NCI-H2029 treated with DMSO at 0.1 percent for 48 hours (cell line): ENCODE measurements at places on chromosomes 4 and X.

DNA sequence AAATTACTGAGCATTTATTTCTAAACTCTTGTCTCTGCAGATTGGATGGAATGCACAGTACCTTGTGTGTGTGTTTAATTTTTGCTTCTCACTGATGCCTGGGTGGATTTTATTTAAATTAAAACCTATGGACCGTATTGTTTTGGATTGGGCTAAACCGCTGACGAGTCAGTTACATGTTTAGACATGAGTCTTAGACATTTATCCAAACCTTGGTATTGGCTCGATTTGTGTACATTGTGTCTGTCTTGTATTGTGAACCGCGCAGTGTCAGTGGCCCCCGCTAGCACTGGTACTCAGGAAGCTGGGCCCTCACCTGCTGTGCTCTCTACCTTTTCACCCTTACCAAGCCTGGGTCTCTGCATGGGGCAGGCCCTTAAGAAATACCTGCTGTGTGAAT, 40.8 kb upstream of the TADA2B start:
- no peak for DNase-seq

DNA sequence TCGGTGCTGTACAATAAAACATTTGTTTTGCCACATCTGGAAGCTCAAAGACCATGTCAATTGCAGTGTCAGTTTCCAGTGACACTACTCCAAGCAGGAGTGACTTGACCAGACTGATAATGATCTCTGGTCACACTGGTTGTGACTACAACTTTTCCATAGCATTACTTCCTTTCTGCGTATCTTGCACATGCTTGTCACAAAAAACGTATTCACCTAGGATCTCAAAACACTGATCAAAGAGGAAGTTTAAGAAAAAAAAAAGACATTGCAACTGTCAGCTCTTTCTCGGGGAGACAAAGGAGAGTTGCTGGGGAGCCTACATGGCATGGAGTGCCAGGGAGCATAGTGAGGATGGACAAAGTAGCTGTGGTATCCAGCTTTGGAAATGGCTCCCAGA, 60.6 kb downstream of the OPHN1 start:
- DNase-seq: no peak

DNA sequence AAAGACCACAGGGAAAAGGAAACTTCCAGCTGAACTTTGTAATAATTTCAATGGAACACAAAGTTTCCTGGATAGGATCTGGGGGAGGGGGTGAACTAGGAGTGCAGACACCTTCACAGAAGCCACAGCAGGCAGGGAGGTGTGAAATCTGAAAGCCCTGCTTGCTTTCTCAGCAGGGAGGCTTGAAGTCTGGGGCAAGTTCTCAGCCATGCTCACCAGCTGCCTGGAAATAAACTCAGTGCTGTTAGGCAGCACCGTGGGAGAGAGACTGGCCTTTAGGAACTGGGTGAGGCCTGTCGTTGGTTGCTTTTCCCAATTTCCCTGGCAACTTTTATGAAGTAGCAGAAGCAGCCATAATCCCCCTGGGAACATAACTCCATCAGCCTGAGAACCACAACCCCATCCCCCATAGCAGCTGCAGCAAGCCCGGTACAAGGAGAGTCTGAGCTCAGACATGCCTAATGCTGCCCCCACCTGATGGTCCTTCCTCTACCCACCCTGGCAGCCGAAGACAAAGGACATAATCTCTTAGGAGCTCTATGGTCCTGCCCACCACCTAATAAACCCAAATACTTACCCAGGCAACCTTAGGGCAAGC, 39.2 kb upstream of the NMU start:
- DNase-seq: no peak

- no peak for DNase-seq
Observed at GRCh38 chr4:169207436-169208089, 63.2 kb downstream of the SH3RF1 start.

GRCh38 chr4:91837608-91838029, 466.1 kb upstream of the GRID2 start:
- no peak for DNase-seq

DNA sequence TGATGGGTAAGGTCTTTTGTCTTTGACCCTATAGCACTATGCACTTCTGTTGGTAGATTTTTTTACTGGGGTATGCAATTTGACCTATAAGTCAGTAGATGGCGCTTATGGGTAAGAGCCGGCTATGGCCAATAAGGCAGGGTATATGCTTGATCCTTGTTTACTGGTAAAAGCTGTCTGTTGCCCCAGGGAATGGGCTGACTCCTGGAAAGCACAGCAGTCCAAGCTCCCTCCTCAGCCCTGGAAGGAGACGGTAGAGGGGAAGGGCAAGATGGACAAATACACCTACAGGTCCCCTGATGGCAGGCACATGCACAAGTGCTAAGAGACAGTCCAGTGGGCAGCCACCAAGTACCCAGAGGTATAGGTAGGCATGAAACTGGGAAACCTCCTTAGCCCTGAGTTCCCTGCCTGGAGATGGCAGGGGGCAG, 63.7 kb downstream of the ADAMTS3 start:
- DNase-seq: peak; percentile 1

- DNase-seq: no peak
Observed at GRCh38 chr4:181601103-181601502, 642.1 kb upstream of the TENM3 start.

DNA sequence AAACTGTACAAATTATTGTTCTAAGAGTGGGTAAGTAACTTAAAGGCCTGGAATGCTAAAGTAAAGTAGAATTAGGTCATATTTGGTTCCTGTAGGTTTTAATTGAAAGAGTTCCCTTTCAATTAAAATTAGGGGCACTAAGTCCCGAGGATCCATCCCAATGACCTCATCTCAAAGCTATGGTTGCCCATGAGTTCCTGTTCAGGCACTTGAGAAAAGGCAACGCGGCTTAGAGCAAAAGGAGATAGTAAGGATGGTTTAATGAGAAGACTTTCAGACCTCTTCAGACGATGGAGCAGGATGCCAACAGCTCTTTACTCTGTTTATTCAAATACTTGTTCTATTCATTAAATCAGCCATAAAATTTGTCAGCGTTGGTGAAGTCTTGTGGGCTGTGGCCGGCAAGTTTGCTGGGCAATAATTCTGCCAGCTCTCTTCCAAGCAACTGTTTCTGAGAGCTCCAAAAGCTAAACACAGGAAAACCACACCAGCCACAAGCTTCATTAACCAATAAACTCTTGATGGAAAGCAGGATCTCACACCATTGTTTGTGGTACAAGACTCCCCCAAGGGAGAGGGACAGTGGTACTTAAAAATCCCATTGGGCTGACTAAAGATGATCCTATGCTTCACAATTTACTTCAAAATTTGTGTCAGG, 167.4 kb downstream of the COL4A6 start:
- DNase-seq: peak; percentile 4

GRCh38 chrX:78944351-78944750, 840 bp upstream of the P2RY10 start:
- no peak for DNase-seq

- DNase-seq: no peak
Observed at GRCh38 chr4:10007793-10008608, 13.3 kb downstream of the SLC2A9 start.

GRCh38 chr4:59759082-59759825, 1440.9 kb upstream of the ADGRL3 start:
- DNase-seq: no peak

DNA sequence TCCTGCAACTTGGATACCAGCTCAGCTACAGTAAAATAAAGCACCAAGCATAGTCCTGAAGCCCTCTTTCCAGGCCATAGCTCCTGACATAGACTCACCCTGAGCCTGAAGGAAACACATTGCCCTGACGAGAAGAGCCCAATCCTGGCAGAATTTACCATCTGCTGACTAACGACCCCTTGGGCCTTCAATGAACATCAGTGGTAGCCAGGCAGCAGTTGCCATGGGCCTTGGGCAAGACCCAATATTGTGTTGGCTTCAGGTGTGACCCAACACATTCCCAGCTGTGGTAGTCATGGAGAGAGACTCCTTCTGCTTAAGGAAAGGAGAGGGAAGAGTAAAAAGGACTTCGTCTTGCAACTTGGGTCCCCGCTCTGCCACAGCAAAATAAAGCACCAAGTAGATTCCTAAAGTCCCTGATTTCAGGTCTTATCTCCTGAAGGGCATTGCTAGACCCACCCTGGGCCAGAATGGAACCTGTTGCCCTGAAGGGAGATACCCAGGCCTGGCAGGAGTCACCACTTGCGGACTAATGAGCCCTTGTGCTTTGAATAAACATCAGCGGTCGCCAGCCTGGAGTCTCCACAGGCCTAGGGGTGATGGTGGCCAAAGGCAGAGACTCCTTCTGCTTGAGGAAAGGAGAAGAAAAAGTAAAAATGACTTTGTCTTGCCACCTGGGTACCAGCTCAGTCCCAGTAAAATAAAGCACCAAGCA, 902.6 kb downstream of the C4orf33 start:
- DNase-seq: no peak

GRCh38 chr4:1384675-1385372, 21.4 kb downstream of the NKX1-1 start:
- DNase-seq: no peak

- no peak for DNase-seq
Observed at GRCh38 chr4:8475751-8476575, 35.4 kb downstream of the TRMT44 start.

DNA sequence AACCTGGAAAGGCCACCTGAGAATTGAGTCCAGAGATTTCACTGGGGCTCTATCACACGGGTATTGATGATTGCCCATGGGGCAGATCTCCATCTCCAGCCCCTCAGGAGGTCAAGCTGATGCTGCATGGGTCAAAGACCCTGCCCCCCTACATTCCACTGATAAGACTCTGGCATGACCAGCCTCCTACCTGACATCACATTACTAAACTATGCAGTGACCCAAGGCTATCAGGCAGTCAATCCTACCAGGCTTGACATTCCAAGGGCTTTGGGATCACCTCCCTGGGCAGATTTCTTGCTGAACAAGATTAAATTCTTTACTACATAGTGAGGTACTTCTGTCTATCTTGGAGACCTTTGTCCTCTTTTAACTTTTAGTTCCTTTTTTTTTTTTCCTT, 192.7 kb upstream of the STS start:
- no peak for DNase-seq

GRCh38 chrX:115344885-115345614, 55.5 kb downstream of the LUZP4 start:
- peak; percentile 88 for DNase-seq

GRCh38 chr4:17398035-17398434, 113.9 kb downstream of the QDPR start:
- DNase-seq: no peak

DNA sequence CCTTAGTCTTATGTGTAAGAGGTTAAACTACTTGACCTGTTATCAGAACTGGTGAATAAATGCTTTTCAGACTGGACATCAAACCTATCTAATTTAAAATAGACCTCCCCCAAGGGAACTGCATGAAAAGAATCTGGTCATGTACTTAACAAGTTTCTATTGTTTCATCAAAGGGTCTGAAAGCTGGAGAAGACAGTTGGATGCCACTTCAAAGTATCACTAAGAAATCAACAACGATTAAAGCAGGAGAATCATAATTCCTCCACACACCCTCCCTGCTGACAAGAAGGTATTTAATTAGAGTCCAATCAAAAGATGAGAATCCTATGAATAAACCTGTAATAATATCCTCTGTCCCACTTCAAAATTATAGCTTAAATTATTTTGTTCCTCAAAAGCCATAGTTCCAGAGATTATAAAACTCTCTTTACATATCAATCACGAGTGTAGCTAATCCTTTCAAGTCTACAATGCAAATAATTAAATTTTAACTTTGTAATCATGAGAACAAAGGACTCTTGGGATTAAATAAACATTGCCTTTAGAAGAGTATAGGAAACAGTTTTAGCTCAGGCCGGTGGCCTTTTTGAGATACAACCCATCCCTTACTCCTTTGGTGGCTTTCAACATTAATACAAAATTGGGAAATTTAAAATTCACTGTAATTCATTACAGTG, 35.1 kb downstream of the TSPAN5 start:
- no peak for DNase-seq
